ENCODE measurements at places on chromosomes 7 and 10.

- no peak for DNase-seq
Measured at GRCh38 chr7:93036149-93036640, 81.6 kb downstream of the SAMD9 start.

GRCh38 chr10:13091801-13092200 lies 8.2 kb upstream of the OPTN start:
- no peak for DNase-seq

DNA sequence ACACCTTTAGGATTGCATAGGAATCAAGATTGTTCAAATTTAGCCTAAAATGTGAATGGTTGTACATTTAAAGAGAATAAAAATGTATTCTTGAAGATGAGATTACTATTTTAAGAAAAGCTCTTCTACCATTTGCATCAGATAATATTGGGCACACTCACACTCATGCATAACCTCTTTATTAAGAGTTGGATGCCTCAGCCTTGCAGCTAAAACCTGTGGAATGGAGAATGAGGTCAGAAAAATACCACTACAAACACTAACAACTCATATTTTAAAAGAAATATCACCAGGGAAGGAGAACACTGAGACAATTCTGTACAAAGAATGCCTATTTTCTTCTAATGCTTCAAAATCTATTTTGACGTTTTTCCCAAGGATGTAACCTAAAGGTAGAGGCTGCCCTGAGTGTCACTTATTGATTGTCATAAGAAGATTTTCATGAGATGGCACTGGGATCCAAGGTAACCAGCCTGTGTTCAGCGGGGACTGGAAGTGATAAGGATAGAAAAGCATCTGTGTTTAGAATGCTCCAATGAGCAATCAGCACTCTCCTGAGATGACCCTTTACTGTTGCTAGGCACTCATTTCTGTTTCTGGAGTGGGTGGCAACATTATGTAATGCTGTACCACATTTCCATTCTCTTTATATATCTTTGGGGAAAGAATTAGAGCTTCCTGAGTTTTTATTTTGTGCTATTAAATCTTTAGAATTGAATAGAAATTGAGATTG lies 26.6 kb downstream of the REEP3 start:
- DNase-seq, result no peak

DNA sequence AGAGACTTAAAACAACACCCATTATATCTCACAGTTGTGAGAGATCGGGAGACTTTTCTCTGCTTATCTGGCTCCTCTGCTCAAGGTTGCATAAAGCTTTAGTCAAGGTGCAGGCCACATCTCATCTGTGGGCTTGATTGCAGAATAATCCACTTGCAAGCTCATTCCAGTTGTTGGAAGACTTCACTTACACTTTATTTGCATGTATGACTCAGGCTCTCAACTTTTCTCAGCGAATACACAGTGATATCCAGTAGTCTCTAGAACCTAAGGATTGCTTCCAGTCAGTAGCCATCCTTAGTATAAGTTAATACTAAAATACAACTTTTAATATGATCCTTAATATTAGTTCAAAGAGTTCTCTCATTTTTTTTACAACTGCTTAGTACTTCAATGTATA lies 435.5 kb upstream of the NRG3 start:
- DNase-seq, result no peak

DNA sequence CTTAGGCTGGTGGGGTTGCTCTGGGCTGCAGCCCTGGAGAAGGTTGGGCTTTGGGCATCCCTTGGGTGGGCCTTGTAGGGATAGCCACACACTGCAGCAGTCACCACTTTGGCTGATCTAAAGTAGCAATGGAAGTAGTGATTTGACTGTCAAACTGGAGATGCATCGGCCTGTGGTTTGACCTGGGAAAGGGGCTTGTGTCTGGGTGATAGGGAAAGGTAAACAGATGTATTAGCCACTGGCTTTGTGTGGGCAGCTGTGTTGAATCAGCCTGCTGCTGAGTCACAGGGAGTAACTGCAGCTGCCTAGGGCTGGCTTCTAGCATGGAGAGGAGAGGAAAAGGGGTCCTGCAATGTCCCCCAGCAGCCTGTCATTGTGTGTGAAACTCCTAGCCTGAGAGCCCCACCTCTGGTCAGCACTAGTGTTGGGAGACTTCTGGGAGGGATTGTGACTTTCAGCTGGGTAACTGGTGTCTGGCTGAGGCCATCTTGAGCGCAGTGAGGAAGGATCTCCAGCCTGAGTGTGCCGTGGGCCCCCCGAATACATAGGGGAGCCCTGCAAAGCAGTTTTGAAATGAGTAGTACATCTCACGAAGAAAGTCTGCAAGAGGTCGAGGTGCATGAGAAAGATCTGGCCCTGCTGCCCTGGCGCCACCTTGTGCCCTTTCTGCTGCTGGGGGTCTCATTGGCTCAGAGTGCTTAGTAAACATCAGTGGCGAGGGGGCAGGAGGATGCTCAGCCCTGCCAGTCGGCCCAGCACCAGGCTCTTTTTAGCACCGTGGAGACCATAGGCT lies 117.3 kb downstream of the FANK1 start:
- DNase-seq, result no peak

DNA sequence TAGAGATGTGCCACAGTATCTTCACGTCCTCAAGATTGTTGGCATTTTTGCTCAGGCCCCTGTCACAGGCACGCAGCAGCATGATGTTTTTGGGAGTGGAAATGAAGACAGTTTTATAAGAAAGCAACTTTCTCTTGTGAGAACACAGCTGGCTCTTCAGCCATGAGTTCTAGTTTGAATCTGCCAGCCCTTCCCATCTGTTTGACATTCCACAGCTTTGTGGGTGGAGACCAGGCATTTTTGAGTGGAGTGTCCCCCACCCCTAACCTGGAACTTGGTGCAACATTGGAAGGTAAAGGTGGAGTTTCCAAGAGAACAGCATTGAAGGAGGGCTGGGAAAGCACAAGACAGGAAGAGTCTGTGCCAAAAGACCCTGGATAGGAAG lies 253.1 kb upstream of the IGFBP3 start:
- DNase-seq, result no peak

DNA sequence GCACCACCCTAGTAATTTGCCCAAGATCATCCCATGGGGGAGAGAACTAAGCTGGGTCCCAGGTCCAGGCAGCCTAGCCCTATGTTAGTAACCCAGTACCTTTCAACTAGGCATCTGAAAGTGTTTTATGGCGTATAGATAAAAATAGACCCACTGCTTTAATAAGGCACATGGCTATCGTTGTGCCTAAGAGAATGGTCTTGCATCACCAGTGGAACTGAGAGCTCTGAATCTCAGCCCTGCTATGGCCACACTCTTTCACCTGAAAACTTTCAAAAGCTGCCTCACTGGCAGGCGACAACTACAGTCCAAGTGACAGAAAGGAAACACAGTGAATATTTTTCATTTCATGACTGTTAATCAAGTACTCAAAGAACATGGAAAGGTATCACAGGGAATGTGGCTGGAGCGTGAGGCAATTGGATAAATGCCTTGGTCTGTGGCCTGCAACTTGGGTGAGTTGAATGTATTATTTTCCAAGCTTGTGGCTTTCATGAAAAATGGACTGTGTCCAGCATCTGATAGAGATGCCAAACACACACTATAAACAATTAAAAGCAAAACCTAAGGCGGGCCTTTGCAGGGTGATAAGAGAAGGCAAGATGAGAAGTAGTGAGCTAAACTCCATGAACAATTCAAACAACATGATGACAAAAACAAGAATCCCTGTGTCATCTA lies 18.0 kb upstream of the SFMBT2 start:
- no peak for DNase-seq

GRCh38 chr7:14739168-14739840 lies 163.2 kb downstream of the DGKB start:
- DNase-seq, result no peak

DNA sequence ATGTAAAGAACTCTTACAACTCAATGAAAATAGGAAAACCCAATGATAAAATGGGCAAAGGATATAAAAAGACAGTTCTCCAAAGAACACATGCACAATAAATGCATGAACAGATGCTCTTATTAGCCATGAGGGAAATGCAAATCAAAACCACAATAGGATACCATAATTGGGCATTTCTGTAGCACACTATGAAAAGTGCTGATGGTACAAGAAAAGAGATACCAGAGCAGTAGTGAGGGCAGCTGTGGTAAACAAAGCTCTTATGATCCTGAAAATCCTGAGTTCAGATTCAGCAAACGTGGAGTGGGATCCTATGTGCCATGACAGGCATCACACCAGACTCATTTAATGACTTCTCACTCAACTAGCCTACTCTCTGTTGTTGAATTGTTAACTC lies 96.7 kb upstream of the SLC25A13 start:
- no peak for DNase-seq

DNA sequence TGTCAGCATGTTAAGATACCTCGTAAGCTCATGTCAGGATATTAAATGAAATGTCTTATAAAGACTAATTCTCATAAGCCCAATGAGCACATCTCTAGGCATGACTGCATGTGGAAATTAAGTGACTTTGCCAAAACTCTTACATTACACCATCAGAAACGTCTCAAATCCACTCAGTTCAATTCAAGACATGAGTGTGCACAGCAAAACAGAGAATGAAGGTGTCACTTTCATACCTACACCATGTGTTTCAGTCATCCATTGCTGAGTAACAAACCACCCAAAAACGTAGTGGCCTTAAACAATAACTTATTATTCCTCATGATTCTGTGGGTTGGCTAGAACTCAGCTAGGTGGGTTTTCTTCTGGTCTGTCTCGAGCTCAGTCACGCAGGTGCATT lies 99.8 kb downstream of the ATE1 start:
- no peak for DNase-seq
